CD14-positive monocyte (primary cell): ENCODE measurements at places on chromosomes 12 and 14.

DNA sequence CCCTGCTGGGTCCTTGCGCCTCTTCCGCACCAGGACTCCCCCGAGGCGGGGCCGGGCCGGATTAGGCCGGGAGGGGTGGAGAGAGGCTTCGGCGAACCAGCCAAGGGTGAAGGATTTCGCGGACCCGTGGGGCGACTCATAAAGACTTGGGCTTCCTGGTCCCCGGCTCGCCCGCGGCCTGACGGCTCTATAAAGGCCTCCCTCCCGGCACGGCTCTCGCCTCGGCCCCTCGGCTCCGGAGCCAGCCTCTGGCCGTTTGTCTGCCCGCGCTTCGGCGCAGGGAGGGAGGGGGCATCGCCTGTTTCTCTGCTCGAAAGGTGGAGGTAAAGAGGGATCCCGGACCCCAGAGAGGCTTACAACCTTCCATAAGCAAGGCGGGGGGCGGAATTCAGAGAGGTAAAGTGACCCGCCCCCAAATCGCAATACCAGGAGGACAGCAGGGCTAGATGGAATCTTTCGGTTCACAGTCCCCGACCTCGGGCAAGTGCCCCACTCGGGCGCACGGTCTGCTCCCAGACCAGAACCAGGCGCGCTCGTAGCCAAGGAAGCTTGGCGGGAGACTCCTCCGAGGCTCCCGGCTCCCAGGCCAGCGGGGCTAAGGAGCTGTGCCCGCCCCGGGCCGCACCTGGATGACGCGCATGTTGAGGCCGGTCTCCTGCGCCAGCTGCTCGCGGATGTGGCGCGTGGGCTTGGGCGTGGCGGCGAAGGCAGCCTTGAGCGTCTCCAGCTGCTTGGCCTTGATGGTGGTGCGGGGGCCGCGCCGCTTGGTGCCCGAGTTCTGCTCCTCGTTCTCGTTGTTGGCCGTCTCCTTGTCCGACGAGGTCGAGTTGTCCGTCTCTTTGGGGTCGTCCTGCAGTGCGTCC, 3.9 kb downstream of the LHX5 start:
- no peak for DNase-seq

DNA sequence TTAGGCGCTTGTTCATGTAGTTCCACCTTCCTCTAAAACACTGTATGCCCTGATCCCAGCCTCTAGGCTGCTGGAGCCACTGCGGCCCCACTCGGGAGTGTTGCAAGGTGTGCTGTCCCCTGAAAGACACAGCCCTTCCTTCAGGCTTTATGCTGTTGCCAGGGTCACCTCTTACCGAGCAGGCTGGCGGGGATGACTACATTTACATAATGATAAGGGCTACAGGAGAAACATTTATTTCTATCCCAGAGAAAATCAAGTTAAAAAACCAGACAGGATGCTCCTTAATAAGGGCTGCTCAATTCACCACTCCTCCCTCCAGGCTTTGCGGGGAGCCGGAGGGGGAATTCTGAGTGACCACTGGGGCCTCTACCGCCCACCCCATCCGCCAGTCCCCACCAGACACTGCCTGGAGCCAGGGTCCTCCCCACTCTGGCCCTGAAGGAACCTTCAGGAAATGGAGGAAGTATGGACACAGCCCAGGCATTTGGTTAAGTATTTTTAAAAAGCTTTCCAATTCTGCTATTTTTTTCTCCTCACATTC, 200.6 kb downstream of the TTC7B start:
- no peak for DNase-seq

DNA sequence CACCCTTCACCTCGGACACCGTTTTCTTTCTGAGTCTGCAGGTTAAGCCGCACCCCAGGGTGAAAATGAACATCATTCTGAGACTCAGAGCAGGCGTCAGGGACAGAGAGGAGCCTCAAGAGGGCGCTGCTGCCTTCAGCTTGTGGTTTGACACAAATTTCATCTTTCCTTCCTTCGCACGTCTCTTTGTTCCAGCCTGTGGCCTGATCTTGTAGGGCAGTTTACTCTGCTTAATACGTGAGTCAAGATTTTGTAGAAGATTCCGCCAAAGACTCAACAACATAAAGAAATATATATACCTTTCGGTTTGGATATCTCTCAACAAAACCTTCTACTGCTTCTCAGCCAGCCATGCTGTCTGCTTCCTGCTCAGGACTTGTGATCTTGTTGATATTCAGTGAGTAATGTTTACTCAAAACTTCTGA, 329.3 kb upstream of the OR4E1 start:
- no peak for DNase-seq

GRCh38 chr14:74710480-74710879, 2.4 kb downstream of the AREL1 start:
- DNase-seq, result no peak

- DNase-seq, result no peak
These were observed 117.0 kb downstream of the NTN4 start for GRCh38 chr12:95673576-95673975.

DNA sequence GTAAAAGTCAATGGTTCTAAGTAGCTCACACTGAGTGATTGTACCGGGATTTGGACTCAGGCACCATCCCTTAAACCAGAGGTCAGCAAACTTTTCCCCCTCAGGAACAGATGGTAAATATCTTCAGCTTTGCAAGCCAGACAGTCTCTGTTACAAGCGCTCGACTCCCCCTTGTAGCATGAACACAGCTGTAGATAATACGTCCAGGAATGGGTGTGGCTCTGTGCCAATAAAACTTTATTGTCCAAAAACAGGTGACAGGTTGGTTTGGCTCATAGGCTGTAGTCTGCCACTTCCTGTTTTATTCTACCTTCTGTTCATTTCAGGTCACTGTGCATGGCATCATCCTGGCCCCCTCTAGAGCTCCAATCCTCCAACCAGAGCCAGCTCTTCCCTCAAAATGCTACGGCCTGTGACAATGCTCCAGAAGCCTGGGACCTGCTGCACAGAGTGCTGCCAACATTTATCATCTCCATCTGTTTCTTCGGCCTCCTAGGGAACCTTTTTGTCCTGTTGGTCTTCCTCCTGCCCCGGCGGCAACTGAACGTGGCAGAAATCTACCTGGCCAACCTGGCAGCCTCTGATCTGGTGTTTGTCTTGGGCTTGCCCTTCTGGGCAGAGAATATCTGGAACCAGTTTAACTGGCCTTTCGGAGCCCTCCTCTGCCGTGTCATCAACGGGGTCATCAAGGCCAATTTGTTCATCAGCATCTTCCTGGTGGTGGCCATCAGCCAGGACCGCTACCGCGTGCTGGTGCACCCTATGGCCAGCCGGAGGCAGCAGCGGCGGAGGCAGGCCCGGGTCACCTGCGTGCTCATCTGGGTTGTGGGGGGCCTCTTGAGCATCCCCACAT, 7.6 kb downstream of the BDKRB1 start:
- no peak for DNase-seq

GRCh38 chr14:39877577-39878190, 445.5 kb upstream of the FBXO33 start:
- DNase-seq, result no peak

DNA sequence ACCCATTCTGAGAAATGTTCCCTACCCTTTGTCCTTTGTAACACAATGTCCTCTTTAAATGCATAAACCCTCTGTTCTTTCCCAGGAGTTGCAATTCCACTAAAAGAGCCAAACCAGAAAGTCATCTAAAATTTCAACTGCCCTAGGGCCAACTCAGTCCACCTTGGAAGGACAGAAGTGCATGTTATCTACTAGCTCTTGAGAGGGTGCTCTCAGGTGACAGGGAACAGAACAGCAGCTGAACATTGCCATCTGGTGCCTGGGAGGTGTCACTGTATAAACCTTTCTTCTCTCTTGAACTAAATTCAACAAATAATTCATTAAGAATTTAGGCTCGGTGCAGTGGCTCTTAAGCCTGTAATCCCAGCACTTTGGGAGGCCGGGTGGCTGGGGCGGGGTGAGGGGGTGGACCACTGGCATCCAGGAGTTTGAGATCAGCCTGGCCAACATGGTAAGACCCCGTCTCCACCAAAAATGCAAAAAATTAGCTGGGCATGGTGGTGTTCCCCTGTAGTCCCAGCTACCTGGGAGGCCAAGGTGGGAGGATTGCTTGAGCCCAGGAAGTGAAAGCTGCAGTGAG, 10.3 kb upstream of the FERMT2 start:
- peak; percentile 23 for DNase-seq
